Stimulated activated CD8-positive, alpha-beta memory T cell treated with anti-CD3 and anti-CD28 coated beads, Interleukin-4, amount 100 ng/mL, for 48 hours (primary cell): ENCODE measurements at places on chromosomes 7 and 10.

GRCh38 chr7:29878081-29878688 is 71.9 kb downstream of the WIPF3 start:
- no peak for DNase-seq

- no peak for DNase-seq
Observed at GRCh38 chr10:24128066-24128730, 80.7 kb upstream of the KIAA1217 start.

GRCh38 chr7:155762036-155762435 is 50.2 kb downstream of the SHH start:
- no peak for DNase-seq

- DNase-seq: no peak
Observed at GRCh38 chr7:92988051-92988450, 129.7 kb downstream of the SAMD9 start.

- no peak for DNase-seq
Observed at GRCh38 chr7:95596198-95597063, at the start of gene PDK4. Gene PDK4 (minus strand): TSS chr7:95596516. CDS start chr7:95596293, 223 bp downstream.

GRCh38 chr7:38524786-38525185 is 106.4 kb downstream of the AMPH start:
- no peak for DNase-seq
